ENCODE measurements at places on chromosomes 5 and 9.

- DNase-seq, result no peak
Measured at GRCh38 chr9:95634114-95634513, 117.3 kb upstream of the PTCH1 start.

- DNase-seq, result no peak
Measured at GRCh38 chr5:158100373-158100888, 241.5 kb upstream of the CLINT1 start.

- no peak for DNase-seq
Measured at GRCh38 chr9:38281917-38282316, 110.6 kb upstream of the ALDH1B1 start.

GRCh38 chr9:15220658-15221318 is 86.2 kb downstream of the TTC39B start:
- DNase-seq, result no peak

DNA sequence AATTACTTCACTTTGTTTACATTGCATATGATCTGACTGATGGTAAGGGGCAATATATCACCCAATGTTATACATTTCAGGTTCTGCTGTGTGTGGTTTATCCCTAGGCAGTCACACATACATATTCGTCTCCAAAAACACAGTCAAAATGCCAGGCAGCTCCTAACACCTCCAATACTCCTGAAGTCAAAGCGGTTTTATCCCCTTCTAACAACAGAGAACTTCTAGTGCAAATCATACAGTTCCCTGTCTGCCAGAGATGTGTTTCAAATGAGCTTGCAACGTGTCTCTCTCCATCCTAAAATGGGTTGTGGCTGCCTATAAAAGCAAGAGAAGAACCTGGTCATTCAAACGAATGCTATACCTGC is 328.9 kb downstream of the ELAVL2 start:
- DNase-seq, result no peak

DNA sequence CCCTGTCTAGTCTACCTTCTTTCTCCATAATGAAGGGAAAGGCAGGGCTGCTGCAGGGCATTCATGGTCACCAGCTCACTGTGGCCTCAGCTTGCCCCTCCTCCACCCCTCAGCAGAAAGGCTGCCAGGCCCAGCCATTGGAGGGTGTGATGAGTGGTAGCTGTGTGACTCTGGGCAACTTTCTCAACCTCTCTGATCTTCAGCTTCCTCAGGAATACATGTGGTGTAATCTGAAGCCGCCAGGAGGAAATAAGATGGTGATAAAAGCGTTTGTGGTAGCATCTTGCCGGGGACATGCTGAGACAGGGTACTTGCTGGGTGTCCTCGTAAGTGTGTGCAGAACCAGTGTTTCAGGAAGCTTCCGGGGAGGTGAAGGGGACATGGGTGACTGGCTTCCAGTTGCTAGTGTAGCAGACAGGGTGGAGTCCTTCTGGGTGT is 9.8 kb downstream of the CXCL14 start:
- no peak for DNase-seq

DNA sequence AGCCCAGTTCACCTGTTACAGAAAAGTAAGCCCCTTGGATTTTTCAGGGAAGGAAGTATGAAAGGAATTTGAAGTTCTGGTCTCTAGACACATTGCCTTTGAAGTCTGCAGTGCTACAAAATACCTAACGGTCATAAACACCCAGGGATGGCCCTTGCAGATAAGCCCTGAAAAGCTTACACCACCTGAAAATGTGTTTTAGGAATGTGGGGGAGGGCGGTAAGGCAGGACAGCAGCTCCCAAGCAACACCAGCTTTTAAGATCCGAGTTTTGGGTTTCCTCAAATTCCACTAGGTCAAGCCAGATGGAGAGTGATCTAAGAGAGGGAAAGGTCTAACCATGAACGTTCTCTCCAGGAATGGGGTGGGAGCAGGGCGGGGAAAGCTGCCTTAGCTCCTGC is 114.1 kb upstream of the PANK3 start:
- DNase-seq, result no peak

GRCh38 chr5:149808264-149808982 is 78.3 kb downstream of the PPARGC1B start:
- DNase-seq, result no peak

- no peak for DNase-seq
Measured at GRCh38 chr9:89576404-89576839, 28.4 kb upstream of the GADD45G start.

DNA sequence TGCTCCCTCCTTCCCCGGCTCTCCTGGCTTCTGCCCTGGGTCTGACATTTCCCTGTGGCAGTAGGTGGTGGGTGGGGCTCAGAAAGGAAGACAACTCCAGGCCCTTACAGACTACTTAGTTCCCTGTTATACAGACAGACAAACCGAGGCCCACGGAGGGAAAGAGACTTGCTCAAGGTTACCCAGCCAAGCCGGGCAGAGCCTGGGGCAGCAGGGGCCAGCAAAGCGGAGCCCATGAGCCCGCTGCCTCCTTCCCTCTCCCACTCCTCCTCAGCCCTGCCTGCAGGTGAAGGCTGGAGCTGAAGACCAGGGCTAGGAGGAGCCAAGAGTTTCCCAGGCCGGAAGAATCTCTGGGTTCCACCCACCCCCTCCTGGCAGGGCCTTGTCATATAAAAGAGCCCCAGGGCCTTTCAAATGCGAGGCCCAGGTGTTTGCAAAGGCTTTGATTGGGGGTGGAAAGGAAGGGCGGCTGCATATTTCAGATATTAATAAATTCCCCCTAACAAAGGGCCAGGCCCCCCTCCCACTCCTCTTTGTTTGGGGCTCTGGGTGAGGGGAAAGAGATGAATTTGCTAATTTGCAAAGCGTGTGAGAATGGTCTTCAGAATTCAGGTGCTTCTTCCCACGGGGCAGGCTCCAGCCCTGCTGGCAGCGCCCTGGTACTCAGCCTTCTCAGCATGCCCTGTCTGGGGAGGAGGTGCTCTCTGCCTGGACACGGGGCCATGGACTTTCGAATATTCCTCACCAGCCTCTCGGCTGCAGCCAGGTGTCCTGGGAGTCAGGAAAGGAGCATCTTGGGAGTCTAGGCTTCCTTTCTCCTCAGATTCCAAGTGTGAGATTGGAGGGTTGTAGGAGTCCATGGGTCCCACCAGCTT is 21.5 kb downstream of the SLC6A7 start:
- peak; percentile 56 for DNase-seq

GRCh38 chr5:14165375-14166106 is 22.4 kb downstream of the TRIO start:
- peak; percentile 80 for DNase-seq

- DNase-seq, result no peak
Measured at GRCh38 chr9:134916161-134916665, 1.5 kb downstream of the FCN1 start.

GRCh38 chr9:9819886-9820285 is 792.9 kb downstream of the PTPRD start:
- no peak for DNase-seq

DNA sequence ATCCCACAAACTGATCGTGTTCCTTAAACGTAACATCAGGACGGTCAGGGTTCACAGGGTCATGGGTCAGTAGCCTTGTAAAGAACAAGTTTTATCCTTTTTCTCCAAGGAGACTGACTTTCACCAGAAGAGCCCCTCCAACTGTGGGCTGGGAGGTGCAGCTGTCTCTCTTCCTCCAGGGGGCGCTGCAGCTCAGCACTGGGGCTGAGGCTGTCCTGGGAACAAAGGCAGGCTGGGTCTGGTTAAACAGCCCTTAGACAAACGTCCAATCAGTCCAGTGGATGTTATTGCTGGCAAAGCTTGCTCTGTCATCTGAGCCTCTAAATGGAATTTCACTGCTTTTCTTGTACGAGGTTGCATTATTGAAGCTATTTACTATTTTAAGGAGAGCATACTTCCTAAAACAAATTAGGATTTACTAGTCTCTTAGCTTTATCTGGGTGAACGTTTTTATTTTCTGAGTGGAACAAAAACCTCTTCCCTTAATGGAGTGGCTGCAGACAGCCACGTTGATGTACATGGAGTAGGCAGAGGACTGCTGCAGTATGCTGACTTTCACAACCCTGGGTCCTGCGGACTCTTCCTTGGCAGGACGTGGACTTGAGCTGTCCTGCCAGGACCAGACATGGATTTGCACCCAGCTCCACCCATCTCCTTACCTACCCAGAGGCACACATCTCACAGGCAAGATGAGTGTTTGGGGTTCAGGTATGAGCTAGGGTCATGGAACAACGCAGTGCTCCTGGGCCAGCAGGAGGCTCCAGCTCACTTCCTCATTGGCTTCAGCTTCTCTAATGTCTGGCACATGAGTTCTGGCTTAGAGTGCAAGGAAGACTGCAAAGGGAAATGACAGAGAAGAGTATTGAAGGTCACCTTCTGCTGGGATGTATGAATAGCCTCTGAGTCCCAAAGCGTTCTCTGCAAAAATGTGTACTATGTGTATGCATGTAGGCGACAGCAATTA is 7.8 kb downstream of the EXOSC2 start:
- DNase-seq, result peak; percentile 71
